ENCODE measurements at places on chromosomes 12 and 14.

DNA sequence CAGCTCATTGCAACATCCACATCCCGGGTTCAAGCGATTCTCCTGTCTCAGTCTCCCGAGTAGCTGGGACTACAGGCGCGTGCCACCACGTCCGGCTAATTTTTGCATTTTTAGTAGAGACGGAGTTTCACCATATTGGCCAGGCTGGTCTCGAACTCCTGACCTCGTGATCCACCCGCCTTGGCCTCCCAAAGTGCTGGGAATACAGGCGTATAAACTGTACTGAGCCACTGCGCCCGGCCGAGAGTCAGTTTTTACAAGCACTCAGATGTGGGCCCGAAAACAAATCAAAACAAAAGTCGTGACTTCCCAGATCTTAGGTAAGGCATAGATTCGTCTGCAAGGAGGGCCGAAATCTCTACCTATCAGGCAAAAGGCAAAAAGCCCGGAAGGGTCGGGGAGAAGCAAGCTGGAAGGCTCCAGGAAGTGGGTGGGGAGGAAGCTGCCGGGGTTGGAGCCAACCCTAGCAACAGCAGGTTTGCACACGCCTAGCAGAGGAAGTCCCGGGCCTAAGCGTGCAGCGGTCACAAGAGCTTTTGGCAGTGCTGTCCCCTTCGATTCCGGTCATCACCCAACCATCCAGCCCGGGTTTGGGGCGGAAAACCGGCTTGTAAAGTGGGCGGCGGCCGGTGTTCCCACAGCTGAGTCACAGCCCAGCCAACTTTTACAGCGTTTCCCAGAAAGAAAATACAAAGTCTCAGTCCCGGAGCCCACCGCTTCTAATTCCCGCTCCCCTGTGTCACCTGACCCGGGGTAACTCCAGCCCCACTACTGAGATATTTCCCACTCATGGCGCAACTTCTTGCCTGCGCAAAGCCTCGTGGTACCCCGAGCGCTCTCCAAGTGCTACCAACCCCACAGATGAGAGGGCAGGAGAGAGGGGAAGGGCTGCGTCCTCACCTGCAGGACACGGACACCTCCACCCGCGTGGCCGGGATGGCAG lies 583 bp downstream of the CPNE8 start:
- DNase-seq, result no peak

DNA sequence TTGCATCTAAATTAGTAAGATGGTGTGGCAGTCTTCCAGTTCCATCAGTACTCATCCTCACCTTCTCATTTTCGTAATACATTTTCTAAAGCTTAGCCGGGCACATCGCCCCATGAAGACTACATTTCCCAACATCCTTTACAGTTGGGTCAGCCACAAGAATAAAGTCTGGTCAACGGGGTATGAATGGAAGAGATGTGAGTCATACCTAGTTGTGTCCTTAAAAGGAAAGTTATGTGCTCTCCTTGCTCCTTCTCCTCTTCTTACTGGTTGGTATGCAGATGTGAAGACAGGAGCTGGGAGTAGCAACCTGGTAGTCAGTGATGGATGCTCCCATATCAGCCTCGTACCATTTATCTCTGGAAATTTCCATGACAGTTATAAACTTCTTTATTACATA lies 35.9 kb upstream of the EGLN3 start:
- no peak for DNase-seq

DNA sequence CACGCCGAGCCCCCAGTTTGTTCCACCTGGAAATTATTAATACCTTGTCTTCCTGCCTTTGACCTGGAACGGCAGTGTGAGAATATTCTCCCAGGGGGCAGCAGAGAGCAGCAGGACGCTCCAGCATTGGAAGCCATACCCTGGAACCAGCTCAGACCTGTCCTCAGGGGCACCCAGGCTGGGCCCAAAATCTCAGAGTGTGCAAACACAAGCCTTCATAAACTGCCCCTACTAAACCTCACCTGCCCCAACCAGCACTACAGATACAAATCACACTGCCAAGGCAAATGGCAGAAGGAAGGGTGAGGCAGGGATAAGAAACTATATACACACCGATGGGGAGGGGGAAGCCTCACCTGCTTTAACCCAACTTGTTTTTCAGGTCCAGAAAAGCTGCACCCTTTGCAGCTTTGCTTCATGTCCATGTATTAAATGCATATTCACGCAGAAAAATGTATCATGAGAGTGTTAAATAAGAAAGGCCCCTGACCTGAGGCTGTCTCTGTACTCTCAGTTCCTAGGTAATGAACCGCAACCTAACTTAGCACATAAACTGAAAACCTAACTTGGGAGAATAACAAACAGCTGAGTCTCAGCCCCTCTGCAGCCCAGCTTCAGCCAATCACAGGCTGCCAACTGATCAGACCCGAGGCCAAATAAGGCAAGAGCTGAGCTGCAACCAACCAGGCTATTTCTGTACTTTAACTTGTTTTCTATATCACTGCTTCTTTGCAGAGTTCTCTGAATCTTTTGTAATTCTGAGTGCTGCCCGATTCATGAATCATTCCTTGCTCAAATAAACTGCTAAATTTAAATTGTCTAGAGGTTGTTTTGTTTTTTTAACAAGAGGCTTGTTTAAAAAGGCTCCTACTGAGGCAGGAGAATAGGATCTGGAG lies 130.1 kb downstream of the SPTSSA start:
- DNase-seq, result no peak

- peak; percentile 52 for DNase-seq
These were observed 16.6 kb downstream of the SSH1 start for GRCh38 chr12:108840605-108841332.

- no peak for DNase-seq
These were observed 324.9 kb upstream of the TMTC1 start for GRCh38 chr12:30108666-30109065.

DNA sequence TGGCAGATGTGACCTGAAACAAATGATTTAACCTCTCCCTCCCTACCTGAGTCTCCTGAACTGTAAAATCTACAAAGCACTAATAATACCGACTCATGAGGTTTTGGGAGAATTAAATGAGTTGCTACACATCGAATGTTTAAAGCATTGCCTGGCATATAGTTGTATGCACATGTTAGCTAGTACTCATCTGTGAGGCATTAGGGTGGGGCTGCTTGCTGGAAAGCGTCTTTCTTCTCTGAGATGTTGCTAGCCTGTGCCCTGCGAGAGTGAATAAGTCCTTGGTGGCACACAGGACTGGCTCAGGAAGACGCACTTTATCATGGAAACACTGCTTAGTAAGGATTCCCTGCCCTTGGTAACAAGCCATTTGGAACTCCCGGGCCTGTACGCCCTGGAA lies 6.1 kb downstream of the RAPGEF3 start:
- no peak for DNase-seq

GRCh38 chr14:42872786-42873185 lies 1266.1 kb downstream of the LRFN5 start:
- no peak for DNase-seq

DNA sequence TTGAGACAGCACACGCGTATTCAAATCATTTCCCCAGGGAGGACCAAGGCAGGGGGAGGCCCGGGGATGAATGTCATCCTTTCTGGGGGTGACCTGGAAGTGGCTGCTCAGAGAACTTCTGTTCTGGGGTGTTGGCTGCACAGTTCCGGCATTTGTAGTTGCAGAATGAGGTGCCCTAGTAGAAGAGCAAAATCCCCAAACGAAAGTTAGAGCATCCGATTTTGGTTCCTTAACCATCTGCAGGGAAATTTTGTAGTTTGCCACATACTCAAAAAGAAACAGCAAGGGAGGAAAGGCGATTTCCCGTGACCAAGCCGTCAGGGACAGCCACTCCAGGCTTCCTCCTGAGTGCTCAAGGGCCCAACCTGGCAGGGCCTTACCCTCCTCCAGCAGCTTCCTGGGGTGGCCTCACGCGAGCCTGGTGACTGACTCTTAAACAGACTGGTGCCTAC lies 13.0 kb upstream of the TRAF3 start:
- no peak for DNase-seq
